Activated CD8-positive, alpha-beta T cell treated with anti-CD3 and anti-CD28 coated beads for 36 hours (primary cell): ENCODE measurements at places on chromosomes 12 and 14. TPM values are rescaled to one million over a fixed set of nuclear protein-coding genes. Genes with fewer than 3 reads are reported as not detected.

Gene CFAP251
- 2.0 TPM for total RNA-seq

Gene FAM90A1
- total RNA-seq, result 0.13 TPM

Gene ARHGAP9
- total RNA-seq, result 125 TPM

GRCh38 chr14:51337520-51337919 is 97.5 kb downstream of the TMX1 start:
- no peak for DNase-seq

GRCh38 chr14:104390221-104390931 is 189.2 kb upstream of the C14orf180 start:
- no peak for DNase-seq

- no peak for DNase-seq
These were observed 98.3 kb downstream of the TTC7B start for GRCh38 chr14:90717916-90718315.
